ENCODE measurements at places on chromosomes 3 and 15.

- DNase-seq, result no peak
Measured at GRCh38 chr3:16377196-16377595, 112.2 kb downstream of the OXNAD1 start.

DNA sequence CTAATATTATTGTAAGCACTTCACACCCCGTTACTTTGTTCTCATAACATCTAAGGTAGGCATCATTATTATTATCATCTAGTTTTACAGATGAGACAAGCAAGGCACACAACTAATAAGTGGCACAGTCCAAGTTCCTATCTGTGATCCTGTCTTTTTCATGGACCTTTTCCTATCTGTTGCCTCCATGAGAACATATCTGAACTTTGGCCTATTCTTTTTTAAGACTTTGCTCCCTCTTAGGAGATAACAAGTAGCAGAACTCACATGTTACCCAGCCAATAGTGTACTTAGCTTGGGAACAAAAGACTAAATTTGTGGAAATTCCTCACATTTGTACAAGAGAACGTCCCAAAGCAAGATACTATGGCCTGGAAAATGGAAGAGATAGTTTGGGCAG lies 172.4 kb downstream of the TIGIT start:
- no peak for DNase-seq

DNA sequence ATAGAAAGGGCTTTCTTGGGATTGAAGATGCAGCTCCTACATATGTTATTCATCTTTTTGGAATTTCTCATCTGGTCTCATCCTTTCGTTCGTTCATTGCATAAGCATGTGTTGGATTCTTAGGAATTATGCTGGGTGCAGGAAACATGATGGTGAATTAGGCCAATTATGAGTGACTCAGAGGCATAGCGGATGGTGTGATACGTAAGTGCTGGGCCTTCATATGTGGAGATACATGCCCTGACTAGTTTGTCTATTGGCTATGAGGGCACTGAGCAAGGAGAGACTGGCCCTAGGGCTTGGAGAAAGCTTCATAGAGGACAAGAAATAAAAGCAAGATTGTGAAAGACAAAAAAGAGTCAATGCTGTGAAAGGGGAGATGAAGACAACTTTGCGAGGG lies 235.1 kb downstream of the MYRIP start:
- DNase-seq, result no peak

DNA sequence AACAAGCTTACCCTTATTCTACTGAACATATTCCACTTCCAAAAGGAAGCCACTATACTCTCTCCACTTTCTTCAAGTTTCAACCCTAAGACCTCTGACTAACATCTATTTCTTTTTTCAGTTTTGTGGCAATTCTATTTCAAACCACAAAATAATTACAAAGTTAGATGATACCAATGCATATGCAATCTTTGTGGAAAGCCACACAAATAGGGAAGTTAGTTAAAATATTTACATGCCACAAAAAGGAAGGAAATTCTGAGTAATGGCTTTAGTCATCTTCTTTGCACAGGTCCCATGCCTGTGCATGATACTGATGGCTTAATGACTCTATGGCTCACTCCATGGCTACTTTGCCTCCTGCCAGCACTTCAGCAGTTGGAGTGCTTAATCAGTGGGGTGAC lies 57.0 kb upstream of the MCTP2 start:
- peak; percentile 48 for DNase-seq

DNA sequence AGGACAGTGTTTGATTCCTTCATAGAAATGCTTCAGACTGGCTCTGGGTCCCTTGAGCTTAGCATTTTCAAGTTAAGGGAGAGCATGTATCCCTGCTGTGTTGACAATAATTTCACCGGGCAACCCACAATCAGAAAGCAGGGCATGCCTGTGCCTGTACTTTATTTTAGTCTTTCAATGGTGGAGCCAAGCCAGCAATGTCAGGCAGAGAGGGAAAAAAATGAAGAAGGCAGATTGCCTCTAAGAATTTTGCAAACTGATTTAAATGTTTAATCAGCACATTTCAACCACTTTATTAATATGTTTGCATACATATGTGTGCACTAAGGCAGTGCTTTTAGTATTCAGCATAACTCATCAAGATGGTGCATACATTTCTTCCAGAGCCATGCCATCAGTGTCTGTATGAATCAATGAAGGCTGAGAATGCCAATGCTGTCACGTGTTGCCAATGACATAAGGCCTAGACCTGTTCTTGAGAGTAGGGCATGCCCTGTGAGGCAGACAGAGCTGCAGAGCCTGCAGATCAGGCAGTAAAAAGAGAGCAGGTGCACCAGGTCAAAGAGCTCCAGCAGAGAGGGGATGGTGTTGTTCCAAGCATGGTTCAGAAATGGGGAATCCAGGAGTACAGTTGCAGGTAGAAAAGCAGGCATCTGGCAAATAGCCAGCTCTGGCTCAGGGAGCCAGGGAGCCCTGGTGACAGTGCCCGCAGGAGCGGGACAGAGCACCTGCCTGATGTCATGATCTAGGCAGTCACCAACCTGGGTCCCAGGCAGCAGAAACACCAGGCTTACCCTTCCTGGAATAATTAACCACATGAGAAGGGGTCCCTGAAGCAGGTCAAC lies 508.5 kb downstream of the GABRG3 start:
- no peak for DNase-seq

Measured in SIG-M5 (cell line).